ENCODE measurements at places on chromosomes 12 and 14.
A peak's percentile ranks its signal among the peaks of the same experiment; 100 is the strongest.

GRCh38 chr14:37903343-37904191 lies 304.1 kb upstream of the SSTR1 start:
- peak; percentile 17 for DNase-seq

GRCh38 chr12:46153268-46153872 lies 115.5 kb downstream of the SLC38A1 start:
- DNase-seq: peak; percentile 11

GRCh38 chr14:67409461-67409860 lies 2.5 kb downstream of the PLEK2 start:
- DNase-seq: no peak

DNA sequence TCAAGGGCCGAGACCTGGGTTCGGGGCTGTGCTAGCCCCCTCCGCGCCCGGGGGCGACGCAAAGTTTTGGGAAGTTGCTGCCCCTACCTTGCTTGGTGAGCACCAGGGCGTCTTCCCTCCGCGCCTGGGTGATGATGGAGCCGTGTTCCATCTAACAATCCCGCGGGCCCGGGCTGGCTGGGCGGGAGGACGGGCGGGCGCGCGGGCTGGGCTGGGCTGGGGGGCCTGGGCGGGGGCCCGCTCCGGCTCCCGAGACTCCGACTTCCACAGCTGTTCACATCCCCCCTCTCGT lies 298 bp downstream of the CTDSP2 start:
- no peak for DNase-seq

DNA sequence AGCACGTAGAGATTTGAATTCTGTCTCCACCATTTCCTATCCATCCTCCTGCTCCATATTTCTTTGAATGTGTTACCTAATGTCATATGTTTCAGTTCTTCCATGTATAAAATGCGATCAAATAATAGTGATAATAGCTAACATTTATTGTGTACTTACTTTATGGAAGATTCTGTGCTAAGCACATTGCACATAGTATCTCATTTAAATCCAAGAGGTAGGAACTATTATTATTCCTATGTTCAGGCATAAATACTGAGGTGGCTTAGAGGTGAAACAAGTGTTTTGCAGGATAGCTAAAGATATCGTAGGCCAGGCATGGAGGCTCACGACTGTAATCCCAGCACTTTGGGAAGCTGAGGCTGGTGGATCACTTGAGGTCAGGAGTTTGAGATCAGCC lies 17.5 kb upstream of the AICDA start:
- DNase-seq: no peak

GRCh38 chr12:93200291-93200917 lies 177.3 kb upstream of the NUDT4 start:
- no peak for DNase-seq

GRCh38 chr12:104226672-104227071 lies 11.1 kb downstream of the TXNRD1 start:
- DNase-seq: no peak

- DNase-seq: no peak
These were observed 108.1 kb upstream of the G2E3 start for GRCh38 chr14:30450631-30451545.

DNA sequence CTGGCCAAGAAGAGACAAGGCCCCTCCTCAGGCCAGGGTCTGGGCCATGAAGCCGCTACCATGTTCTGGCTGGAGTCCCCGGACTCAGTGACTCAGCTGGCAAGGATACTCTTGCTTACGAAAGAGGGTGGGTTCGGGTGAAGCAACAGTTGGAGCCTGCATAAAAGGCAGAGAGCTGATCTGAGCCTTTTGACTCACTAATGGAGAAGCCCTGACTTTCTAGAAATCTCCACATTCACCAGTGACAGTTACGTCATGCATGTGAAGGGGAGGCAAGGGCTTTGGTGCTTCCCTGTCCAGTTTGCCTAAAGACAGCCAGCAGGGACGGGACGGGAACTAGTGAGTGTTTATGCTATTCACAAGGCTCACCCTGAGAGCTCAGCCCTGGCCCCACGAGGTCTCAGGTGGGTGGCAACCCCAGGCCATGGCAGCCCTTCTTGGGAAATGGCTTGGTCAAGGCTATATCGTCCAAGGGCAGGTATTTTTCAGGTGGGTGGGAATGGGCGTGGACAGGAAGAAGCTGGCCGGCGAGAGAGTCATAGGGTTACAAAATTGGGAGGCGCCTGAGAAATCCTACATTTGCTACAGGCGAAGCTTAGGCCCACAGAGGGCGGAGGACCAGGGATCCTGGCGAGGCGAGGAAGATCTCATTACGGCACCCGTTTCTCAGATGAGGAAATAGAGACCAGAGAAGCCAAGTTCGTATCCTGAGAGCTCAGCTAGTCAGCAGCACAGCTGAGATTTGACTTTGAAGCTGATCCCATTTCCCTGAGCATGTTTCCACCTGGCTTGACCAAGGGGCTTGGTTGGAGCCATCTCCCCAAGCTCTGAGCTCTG lies 314.6 kb downstream of the BCL11B start:
- DNase-seq: peak; percentile 11

DNA sequence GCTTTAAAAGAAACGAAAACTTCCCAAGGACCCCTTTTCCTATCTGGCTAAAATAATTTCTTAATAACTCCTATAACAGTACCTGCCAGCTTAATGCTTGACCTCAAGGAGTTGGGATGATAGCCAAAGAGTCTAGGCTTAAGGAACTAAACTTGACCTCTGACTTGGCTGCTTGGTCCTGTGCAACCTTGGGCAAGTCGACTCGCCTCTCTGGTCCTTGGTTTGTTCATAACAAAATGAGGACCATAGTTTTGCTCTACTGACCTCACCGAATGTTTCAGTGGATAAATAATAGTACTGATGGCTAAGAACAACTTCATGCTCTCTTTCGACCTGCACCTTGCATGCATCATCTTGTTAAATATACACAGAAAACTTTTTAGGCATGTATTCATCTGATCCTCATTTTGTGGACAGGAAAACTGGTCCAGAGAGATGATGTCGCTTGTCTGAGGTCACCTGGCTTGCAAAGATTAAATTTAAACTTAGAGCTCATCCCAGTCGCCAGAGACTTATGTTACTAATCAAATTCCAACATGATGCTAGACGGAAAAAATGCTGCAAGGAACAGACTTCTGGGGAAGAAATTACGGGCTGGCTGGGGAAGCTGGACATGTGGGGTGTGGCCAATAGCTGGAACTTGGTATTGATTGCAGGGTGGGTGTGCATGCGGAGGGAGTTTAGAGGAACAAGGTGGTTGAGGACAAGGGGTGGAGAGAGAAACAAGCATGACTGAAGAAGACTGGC lies 38.0 kb upstream of the WSCD2 start:
- no peak for DNase-seq

DNA sequence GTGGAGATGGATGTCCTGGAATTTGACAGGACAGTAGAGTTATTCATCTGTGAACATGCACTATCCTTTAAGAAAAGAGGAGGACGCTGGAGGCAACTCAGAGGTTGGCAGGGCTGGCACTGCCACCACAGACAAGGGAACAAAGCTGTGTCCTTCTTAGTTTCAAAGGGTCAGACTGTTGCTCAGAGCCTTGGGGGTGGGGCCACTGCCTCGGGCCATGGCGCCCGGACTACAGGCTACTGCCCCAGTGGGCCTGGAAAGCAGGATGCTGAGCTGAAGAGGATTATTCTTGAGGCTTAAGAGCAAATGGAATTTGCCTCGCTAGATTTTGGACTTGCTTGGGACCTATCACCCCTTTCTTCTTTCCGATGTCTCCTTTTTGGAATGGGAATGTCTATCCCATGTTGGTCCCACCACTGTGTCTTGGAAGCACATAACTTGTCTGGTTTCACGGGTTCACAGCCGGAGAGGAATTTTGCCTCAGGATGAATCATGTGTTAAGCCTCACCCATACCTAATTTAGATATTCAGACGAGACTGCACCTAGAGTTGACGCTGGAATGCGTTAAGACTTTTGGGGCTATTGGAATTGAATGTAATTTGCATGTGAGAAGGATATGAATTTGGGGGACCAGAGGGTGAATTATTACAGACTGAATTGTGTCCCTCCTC lies 114.8 kb upstream of the RFLNA start:
- no peak for DNase-seq

DNA sequence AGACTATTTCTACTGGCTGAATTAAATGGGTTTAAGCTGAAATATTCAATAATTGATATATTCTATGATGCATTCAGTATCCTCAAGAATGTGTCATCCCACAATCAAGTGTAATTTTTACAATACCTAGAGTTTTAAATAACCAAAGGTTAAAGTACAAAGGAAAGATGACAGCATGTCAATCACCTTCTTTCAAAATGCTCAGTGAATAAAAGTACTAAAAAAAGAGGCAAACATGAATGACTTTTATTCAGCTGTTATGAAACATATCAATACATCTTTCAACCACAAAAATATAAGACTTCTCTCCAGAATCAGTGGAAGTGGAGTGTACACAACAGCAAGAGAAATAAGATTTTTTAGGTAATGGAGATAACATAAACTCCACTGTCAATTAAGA lies 72.0 kb downstream of the NELL2 start:
- DNase-seq: no peak

DNA sequence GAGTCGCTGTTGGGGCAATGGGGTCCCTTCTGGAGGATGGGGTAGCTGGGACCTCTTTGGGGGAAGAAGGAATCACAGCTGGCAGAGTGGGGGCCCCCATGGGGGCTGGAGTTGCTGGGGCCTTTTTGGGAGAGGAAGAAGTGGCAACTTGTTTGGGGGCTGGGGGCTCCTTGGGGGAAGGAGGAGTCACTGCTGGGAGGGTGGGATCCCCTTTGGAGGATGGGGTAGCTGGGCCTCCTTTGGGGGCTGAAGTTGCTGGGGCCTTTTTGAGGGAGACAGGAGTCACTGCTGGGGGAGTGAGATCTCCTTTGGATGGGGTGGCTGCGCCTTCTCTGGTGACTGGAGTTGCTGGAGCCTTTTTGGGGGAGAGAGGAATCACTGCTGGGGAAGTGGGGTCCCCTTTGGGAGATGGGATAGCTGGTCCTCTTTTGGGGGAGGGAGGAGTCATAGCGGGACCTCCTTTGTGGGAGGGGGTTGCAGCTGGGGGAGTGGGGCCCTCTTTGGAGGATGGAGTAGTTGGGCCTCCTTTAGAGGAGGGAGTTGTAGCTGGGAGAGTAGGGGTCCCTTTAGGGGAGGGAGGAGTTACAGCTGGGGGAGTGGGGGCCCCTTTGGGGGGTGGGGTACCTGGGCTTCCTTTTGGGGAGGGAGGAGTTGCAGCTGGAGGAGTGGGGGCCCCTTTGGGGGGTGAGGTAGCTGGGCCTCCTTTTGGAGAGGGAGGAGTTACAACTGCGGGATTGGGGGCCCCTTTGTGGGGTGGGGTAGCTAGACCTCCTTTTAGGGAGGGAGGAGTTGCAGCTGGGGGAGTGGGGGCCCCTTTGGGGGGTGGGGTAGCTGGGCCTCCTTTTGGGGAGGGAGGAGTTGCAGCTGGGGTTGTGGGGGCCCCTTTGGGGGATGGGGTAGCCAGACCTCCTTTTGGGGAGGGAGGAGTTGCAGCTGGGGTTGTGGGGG lies 7.9 kb downstream of the NACA start:
- no peak for DNase-seq

GRCh38 chr12:47816403-47817271 lies 3.1 kb downstream of the HDAC7 start:
- DNase-seq: no peak

DNA sequence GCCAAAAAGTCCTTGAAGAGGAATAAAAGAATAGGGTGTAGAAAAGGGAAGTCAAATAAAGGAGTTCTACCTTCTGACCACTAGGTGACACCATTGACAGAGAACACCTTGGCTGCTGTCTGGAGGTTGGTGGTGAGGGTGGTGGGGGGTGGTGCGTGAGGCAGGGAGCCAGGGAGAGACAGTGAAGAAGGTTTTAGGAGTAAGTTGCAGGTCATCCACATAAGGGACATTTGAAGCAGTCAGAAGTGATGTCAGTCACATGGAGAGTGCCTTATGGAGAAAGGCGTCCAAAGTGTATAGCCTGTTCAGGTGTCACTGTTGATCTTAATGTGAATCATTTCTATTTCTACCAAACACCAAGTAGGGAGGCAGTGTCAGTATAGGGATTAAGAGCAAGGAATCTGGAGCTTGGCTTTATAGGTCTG lies 279.3 kb upstream of the DDHD1 start:
- peak; percentile 59 for DNase-seq

- no peak for DNase-seq
These were observed 451.9 kb upstream of the NOVA1 start for GRCh38 chr14:27049701-27050100.

GRCh38 chr14:104385531-104386101 lies 193.9 kb upstream of the C14orf180 start:
- DNase-seq: no peak

DNA sequence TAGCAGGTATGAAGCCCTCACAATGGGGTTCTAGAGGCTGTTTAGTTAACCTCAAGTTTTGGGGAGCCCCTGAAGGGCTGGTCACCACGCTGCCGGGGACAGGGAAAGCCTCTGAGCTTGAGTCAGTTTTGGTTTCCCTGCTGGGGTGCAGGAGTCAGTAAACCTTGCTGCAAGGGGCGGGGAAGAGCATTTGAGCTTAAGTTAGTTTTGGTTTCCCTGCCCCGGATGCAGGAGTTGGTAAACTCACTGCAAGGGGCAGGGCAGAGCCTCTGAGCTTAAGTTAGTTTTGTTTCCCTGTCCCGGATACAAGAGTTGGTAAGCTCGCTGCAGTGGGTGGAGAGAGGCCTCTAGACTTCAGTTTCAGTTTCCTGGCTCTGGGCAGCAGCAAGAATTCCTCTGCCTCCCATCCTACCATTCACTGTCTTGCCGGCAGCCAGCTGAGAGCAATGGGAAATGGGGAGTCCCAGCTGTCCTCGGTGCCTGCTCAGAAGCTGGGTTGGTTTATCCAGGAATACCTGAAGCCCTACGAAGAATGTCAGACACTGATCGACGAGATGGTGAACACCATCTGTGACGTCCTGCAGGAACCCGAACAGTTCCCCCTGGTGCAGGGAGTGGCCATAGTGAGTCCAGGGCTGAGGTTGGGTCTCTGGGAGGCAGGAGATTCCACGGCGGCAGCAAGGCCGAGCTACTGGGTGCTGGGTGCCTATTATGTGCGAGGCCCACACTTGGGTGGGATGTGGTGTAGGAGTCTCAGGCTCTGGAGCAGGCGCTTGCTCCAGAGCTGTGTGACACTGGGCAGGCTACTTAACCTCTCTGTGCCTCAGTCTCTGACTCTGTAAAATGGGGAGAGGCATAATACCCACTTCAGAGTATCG lies at the start of gene OAS2:
TSS of gene OAS2 (plus strand) at position 357 of the 878 bp plus-strand sequence. CDS start at position 447, 90 bp downstream.
- DNase-seq: peak; percentile 73

- DNase-seq: no peak
These were observed 44.4 kb upstream of the TCL1A start for GRCh38 chr14:95758331-95758730.

- no peak for DNase-seq
These were observed 834 bp downstream of the COCH start for GRCh38 chr14:30874999-30875787.

GRCh38 chr12:109881752-109882151 lies 1.4 kb upstream of the GLTP start:
- peak; percentile 17 for DNase-seq

GRCh38 chr12:109291521-109292341 lies 17.4 kb downstream of the FOXN4 start:
- DNase-seq: peak; percentile 28

- DNase-seq: no peak
These were observed 7.1 kb upstream of the SNRPF start for GRCh38 chr12:95851606-95852005.

DNA sequence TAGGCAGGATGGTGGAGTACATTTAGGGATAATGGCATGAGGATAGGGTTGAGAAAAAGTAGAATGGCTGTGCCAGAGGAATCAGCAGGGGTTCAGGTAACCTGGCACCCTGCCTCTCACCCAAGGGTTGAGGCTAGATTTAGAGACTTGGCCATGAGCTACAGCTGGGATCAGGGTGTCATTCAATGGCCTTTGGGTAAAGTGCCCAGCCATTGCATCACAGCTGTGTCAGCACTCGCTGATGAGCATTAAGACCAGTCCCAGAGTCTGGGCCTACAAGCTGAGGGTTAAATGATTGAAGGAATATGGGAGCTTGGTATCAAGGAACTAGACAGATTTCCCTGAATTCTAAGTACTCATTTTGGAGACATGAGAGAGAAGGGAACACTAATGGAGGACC lies 113.9 kb downstream of the PRIMA1 start:
- no peak for DNase-seq

All from HT1080 (cell line).